Gastrocnemius medialis (tissue), 4 donors: ENCODE measurements at places on chromosomes 12 and 14. TPM values are rescaled to one million over a fixed set of nuclear protein-coding genes. Genes with fewer than 3 reads are reported as not detected.

The MLXIP gene
- total RNA-seq = 86.1 TPM

The CPM gene
- 16.7 TPM for total RNA-seq

The DENND5B gene
- 27.6 TPM for total RNA-seq

The TSPAN11 gene
- 0.16 TPM for total RNA-seq

The SLC8A3 gene
- total RNA-seq = 14.1 TPM

The C12orf54 gene
- not detected for total RNA-seq

The ITGA7 gene
- 206 TPM for total RNA-seq

The ZNF641 gene
- 36.6 TPM for total RNA-seq

- no peak for DNase-seq
- H3K4me1 ChIP-seq = no peaks in the 10 kb centered on the region
- H3K27ac ChIP-seq = no peak overlapping the region
Measured at GRCh38 chr12:40241741-40242140, 16.9 kb downstream of the LRRK2 start.

- DNase-seq = no peak
- H3K27ac ChIP-seq = peak overlapping the region; percentile 32
- H3K36me3 ChIP-seq = no peaks in the 10 kb centered on the region
Measured at GRCh38 chr12:18907728-18908127, 169.8 kb downstream of the CAPZA3 start.

GRCh38 chr14:97873291-97873690 lies 1076.1 kb downstream of the VRK1 start:
- H3K27ac ChIP-seq = no peak overlapping the region
- H3K36me3 ChIP-seq = no peaks in the 10 kb centered on the region
- H3K4me1 ChIP-seq = no peaks in the 10 kb centered on the region
- no peaks in the 10 kb centered on the region for H3K27me3 ChIP-seq
- H3K4me3 ChIP-seq = no peak overlapping the region

- no peak for DNase-seq
- H3K4me3 ChIP-seq = no peak overlapping the region
- H3K36me3 ChIP-seq = peaks cover 56% of the 10 kb centered on the region
- peaks cover 39% of the 10 kb centered on the region for H3K4me1 ChIP-seq
- peak overlapping the region; percentile 96 for H3K27ac ChIP-seq
- H3K27me3 ChIP-seq = no peaks in the 10 kb centered on the region
Measured at GRCh38 chr12:55698965-55699364, 8.7 kb downstream of the ITGA7 start.

DNA sequence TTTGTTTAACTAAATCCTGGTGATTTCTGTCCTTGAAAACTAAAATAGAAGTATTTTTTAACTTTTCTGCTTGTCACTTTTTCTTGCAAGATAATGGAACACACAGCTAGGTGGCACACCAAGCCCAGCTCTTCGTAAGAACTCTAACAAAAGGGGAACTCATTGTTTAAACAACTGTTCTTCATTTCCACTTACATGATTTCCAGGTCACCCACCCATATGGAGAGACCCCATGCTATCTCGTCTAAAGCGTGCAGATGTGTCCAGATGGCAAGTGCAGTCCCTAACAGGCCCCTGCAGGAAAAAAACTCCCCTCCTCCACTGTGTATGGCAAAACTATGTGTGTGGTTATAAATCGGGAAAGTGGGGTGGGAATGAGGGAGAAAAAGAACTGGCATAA lies 43.3 kb upstream of the NT5DC3 start:
- peaks cover 5% of the 10 kb centered on the region for H3K4me1 ChIP-seq
- no peak overlapping the region for H3K27ac ChIP-seq
- no peaks in the 10 kb centered on the region for H3K27me3 ChIP-seq
- DNase-seq = no peak
- no peak overlapping the region for H3K4me3 ChIP-seq
- no peaks in the 10 kb centered on the region for H3K36me3 ChIP-seq

DNA sequence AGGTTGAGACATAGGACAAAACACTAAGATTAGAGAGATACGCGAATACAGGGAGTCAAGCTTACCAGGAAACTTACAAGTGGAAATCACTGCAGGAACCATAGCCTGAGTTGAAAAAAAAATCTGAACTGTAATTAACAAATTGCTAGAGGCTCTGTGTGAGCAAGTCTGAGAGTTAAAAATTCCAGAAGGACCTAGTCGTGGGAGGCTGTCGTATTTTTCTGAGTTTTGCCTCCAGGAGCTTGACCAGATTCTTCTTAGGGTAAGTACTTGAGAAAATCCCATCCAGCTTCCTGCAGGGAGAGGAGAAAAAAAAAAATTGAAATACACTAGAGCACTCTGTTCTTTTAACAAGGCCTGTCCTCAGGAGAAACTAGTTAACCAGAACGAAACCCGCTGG lies 22.7 kb downstream of the DIO2 start:
- H3K4me1 ChIP-seq = no peaks in the 10 kb centered on the region
- H3K27me3 ChIP-seq = no peaks in the 10 kb centered on the region
- no peak overlapping the region for H3K4me3 ChIP-seq
- no peak overlapping the region for H3K27ac ChIP-seq
- H3K36me3 ChIP-seq = no peaks in the 10 kb centered on the region
- DNase-seq = no peak

DNA sequence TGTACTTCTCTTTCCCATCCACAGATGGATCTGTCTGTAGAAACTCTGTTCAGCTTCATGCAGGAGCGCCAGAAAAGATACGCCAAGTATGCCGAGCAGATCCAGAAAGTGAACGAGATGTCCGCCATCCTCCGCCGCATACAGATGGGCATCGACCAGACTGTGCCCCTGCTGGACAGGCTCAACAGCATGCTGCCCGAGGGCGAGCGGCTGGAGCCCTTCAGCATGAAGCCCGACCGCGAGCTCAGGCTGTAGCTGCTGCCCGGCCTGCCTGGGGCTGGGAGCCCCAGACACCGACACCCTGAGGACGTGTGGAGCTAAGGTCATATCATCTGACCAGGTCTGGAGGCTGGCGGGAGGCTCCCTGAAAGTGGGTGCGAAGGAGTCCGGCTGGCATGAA lies 97.1 kb downstream of the DUSP16 start:
- H3K27me3 ChIP-seq = no peaks in the 10 kb centered on the region
- H3K4me3 ChIP-seq = no peak overlapping the region
- no peaks in the 10 kb centered on the region for H3K36me3 ChIP-seq
- H3K4me1 ChIP-seq = no peaks in the 10 kb centered on the region

GRCh38 chr12:48366131-48366530 lies 15.4 kb upstream of the ZNF641 start:
- no peak for DNase-seq
- no peak overlapping the region for H3K27ac ChIP-seq
- no peaks in the 10 kb centered on the region for H3K27me3 ChIP-seq
- H3K4me1 ChIP-seq = no peaks in the 10 kb centered on the region

DNA sequence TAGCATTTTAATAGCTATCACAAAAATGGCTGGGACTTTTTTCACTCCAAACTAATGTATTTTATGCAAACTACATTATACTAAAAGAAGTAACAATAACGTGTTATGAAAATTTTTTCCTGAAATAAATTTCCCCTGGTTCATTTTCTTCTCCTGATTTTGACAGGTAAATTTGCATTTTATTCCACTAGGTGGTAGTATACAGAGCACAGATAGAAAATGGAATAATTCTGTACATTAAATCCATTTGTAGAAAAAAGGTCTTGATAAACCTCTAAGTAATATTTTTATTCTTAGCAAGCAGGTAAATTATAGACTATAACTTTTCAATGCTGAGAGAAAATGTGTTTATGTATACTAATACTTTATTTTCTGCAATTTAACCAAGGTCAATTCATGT lies 96.5 kb downstream of the BCAT1 start:
- no peaks in the 10 kb centered on the region for H3K4me1 ChIP-seq
- H3K27ac ChIP-seq = no peak overlapping the region
- no peak overlapping the region for H3K4me3 ChIP-seq
- H3K36me3 ChIP-seq = no peaks in the 10 kb centered on the region
- H3K27me3 ChIP-seq = no peaks in the 10 kb centered on the region

DNA sequence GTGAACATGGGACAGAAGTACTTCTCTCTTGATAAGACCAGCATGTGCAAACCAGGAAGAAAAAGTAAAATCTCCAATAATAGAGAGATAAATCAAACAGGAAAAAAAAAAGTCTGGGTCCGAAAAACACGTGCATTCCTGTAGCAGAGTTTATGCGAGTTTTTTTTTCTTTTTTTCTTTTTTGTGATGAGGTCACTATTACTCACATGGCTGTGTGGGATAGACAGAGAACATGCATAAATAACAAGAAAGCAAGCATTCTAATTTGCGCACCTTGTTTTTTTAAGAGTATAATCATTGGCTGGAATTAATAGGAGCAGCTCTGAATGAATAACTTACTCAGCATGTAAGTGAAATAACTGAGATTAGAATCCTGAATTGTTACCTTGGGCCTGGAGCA lies 91.9 kb upstream of the CPM start:
- no peak for DNase-seq
- no peaks in the 10 kb centered on the region for H3K4me1 ChIP-seq
- no peak overlapping the region for H3K27ac ChIP-seq
- no peaks in the 10 kb centered on the region for H3K27me3 ChIP-seq
- H3K4me3 ChIP-seq = no peak overlapping the region
- H3K36me3 ChIP-seq = no peaks in the 10 kb centered on the region

DNA sequence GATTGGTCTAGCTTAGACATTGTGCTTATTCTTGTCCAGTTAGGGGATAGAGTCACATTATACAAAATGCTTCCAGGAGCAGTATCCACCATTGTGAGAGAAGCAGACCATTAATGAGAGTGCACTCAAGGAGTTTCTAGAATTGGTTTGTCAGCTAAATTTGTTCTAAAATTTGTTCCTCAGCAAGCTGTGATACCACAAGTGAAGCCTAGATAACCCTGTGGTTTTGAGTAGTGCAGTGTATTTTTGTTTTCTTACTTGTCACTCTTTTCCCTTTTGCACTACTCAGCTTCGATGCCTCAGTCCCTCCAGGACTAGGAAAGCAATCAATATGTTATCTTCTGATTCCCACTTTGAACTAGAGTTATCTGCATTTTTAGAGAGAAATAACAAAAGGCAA lies 42.5 kb upstream of the AKAP6 start:
- no peaks in the 10 kb centered on the region for H3K27me3 ChIP-seq
- no peak for DNase-seq
- H3K36me3 ChIP-seq = no peaks in the 10 kb centered on the region
- no peak overlapping the region for H3K27ac ChIP-seq

DNA sequence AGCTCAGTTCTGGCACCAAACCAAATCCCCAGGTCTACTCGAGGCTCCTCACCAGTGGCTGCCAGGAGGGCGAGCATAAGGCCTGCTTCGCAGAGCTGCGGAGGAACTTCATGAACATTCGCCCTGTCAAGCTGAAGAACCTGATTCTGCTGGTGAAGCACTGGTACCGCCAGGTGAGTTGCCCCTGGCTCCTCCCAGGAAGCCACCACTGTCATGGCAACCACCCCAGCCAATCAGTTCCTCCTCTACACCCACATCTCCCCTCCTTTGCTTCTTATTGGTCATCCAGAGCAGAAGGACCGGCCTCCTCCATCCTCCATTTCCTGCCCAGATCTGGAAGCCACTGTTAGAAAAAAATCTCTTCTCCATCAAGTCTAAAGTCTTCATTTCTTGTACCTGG lies 17.2 kb upstream of the OAS2 start:
- no peak for DNase-seq
- no peaks in the 10 kb centered on the region for H3K36me3 ChIP-seq
- no peak overlapping the region for H3K4me3 ChIP-seq
- H3K27me3 ChIP-seq = no peaks in the 10 kb centered on the region
- no peak overlapping the region for H3K27ac ChIP-seq

DNA sequence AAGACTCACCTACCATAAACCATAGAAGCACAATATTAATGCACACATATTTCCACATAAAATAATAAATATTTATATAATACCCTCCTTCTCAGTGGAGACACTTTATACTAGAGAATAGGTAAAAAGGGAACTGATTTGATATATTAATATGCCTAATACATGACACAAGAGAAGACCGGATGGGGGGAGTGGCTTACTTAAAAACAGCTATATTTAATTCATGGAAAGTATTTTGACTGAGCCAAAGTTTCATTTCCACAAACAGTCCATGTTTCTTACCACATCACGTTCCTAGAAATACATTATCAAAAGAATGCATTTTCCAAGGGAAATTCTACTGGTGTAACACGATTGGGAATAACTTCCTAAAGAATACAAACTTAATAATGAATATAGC lies 63.4 kb downstream of the ITPR2 start:
- H3K4me1 ChIP-seq = peaks cover 5% of the 10 kb centered on the region
- H3K27ac ChIP-seq = no peak overlapping the region
- H3K27me3 ChIP-seq = no peaks in the 10 kb centered on the region

- no peak for DNase-seq
- no peaks in the 10 kb centered on the region for H3K27me3 ChIP-seq
- H3K4me3 ChIP-seq = no peak overlapping the region
- no peaks in the 10 kb centered on the region for H3K36me3 ChIP-seq
Measured at GRCh38 chr12:17992002-17992656, 97.9 kb downstream of the RERGL start.

- DNase-seq = no peak
- peaks cover 9% of the 10 kb centered on the region for H3K4me1 ChIP-seq
- no peak overlapping the region for H3K27ac ChIP-seq
- no peak overlapping the region for H3K4me3 ChIP-seq
- no peaks in the 10 kb centered on the region for H3K36me3 ChIP-seq
- peaks cover 8% of the 10 kb centered on the region for H3K27me3 ChIP-seq
Measured at GRCh38 chr12:52227606-52228166, 5.4 kb upstream of the KRT7 start.

GRCh38 chr12:6784296-6784695 lies 5.0 kb upstream of the CD4 start:
- no peak overlapping the region for H3K27ac ChIP-seq
- no peaks in the 10 kb centered on the region for H3K27me3 ChIP-seq
- no peak overlapping the region for H3K4me3 ChIP-seq
- H3K36me3 ChIP-seq = no peaks in the 10 kb centered on the region

GRCh38 chr12:59147791-59148190 lies 227.5 kb upstream of the LRIG3 start:
- no peaks in the 10 kb centered on the region for H3K27me3 ChIP-seq
- H3K36me3 ChIP-seq = no peaks in the 10 kb centered on the region
- no peak for DNase-seq
- peaks cover 2% of the 10 kb centered on the region for H3K4me1 ChIP-seq
- H3K27ac ChIP-seq = no peak overlapping the region

DNA sequence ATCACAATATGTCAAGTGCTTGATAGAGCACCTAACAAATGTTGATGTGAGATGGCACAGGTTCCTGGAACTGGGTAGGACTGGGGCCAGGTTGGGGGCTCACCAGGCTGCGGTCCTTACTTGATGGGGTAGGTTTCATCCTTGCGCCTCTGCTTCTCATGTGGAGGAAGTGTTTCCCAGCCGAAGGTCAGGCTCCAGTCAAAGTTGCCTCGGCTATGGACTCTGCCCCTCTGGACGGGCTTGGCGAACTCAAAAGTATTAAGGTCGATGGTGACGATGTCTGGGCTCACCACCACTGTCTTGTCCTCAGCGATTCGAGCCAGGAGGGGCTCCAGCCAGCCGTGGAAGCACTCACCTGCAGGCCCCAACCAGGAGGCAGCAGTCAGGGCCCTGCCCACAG lies 17.5 kb upstream of the CELA1 start:
- H3K27me3 ChIP-seq = no peaks in the 10 kb centered on the region
- no peak overlapping the region for H3K4me3 ChIP-seq
- H3K4me1 ChIP-seq = no peaks in the 10 kb centered on the region
- H3K36me3 ChIP-seq = no peaks in the 10 kb centered on the region
- no peak for DNase-seq
